Activated CD4-positive, alpha-beta memory T cell treated with anti-CD3 and anti-CD28 coated beads for 36 hours (primary cell): ENCODE measurements at places on chromosomes 2 and 18.

DNA sequence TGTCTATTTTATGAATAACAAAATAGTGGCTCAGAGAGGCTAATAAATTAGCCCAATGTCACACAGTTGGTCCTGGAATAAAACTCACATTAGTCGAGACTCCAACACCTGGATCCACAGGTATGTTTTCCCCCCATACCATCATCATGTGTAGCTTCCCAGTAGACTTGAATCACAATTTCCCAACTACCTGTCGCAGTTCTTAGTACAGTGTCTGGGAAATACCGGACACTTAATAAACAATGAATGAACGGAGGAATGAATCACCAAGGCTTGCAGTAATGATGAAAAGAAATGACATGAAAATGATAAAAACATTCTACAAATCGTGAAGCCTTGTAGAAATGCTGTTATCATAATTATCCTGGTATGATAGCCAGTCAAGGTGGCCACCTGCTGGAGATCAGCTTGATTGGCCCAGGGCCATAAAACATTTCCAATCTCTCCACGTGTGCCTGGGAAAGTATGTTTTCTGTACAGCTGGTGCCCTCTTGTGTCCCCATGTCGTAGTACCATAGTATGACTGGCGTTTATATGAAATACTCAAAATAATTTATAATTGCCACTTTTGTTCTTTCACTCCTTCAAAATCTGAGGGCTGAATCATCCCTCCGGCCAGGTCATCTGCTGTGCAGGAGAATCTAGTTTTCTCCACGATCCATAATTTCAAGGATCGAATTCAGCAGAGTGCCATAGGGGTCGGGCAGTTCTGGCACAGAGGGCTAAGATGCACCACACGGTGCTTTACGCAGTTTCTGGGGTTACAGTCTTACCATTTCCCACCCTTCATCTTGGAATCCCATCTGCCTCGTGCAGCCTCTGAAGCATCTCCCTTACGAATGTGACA lies 95.4 kb downstream of the LAMA1 start:
- no peaks in the 10 kb centered on the region for H3K27me3 ChIP-seq
- no peaks in the 10 kb centered on the region for H3K4me1 ChIP-seq
- no peak overlapping the region for H3K4me3 ChIP-seq
- no peak for DNase-seq
- no peak overlapping the region for H3K27ac ChIP-seq

DNA sequence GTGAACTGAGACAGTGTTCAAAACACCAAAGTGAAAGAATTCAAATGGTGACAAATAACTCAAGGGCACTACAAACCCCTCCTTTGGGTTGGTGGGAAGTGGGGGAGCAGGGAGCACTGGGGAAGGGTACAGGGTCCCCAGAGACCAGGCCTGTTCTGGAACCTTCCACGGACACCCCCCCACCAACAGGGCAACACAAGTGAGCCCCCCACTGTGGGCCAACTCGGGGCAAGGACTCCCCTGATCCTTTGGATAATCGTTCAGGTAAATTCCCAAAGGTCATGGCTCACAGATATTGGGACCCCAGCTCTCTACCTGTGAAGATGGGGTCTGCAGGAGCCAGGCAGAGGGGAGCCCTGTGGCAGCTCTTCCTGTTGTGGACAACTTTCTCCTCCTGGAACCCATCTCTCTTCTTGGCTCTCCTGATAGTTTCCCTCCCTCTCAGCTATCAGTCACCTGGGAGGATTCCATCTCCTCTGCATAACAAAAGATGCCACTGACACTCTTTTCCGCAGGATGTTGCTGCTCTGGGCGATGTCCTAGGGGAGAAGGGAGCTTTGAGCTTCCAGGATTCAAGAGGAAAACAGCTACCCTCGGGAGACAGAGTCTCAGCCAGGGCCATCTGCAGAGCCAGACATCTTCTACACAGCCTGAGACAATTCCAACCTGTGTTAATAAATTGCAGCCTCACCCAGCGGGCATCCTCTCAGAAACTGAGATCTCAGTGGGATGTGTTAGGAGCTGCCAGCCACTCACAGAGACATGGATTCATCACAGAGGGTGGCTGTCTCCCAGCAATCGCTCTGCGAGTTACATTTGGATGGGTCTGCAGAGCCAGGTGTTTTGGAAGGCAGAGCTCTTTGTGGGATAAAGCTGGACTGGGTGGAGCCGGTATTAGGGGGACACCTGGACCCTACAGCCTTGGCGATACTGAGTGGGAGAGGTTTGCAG lies 35.4 kb downstream of the MBP start:
- peak overlapping the region; percentile 9 for H3K27ac ChIP-seq
- H3K4me3 ChIP-seq: no peak overlapping the region
- DNase-seq: peak; percentile 8
- no peaks in the 10 kb centered on the region for H3K27me3 ChIP-seq
- peaks cover 46% of the 10 kb centered on the region for H3K36me3 ChIP-seq

GRCh38 chr2:65061910-65062339 lies 5.7 kb downstream of the CEP68 start:
- H3K36me3 ChIP-seq: no peaks in the 10 kb centered on the region
- no peak overlapping the region for H3K4me3 ChIP-seq
- H3K27me3 ChIP-seq: no peaks in the 10 kb centered on the region
- H3K27ac ChIP-seq: no peak overlapping the region

DNA sequence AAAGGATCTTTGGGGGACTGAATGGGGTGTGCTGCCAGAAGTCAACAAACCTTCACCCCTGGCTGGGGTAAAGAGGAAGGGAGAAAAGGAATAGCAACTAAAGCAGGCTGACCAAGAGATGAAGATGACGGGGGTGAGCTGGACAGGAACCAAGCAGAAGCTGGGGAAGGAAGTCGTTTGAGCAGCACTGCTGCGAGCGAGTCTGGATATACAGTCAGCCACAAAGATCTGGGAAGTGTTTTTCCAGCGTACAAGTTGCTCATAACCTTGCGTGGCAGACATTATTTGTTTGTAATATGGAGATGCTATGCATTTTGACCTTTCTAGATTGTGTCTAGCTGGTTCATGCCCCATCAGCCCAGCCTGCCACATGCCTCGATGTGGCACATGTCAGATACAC lies 71.2 kb downstream of the EIF2AK3 start:
- H3K27ac ChIP-seq: no peak overlapping the region
- H3K4me1 ChIP-seq: peaks cover 5% of the 10 kb centered on the region
- no peak for DNase-seq

GRCh38 chr2:105329197-105329554 lies 359 bp downstream of the TGFBRAP1 start:
- no peaks in the 10 kb centered on the region for H3K27me3 ChIP-seq
- peak overlapping the region; percentile 97 for H3K4me3 ChIP-seq
- peak overlapping the region; percentile 91 for H3K27ac ChIP-seq
- peaks cover 38% of the 10 kb centered on the region for H3K4me1 ChIP-seq

- H3K27ac ChIP-seq: no peak overlapping the region
- no peak overlapping the region for H3K4me3 ChIP-seq
- H3K4me1 ChIP-seq: no peaks in the 10 kb centered on the region
- H3K36me3 ChIP-seq: no peaks in the 10 kb centered on the region
- no peak for DNase-seq
- peaks cover 24% of the 10 kb centered on the region for H3K27me3 ChIP-seq
Measured at GRCh38 chr18:55775972-55776371, 188.0 kb upstream of the TCF4 start.

DNA sequence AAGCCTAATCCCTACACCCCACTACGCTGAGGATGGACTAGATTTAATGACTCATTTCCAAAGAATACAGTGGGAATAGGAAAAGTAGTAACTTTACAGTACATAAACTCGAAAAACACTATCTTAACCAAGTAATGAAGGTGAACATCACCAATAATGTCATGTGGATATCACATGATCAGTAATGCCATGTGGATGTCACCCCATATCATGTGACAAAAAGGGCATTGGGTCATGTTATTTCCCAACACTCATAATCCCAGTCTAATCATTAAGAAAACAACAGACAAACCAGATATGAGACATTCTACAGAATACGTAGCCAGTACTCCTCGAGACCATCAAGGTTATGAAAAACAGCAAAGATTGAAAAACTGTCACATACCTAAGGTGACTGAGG lies 667.3 kb upstream of the CRIM1 start:
- H3K4me1 ChIP-seq: no peaks in the 10 kb centered on the region
- H3K36me3 ChIP-seq: no peaks in the 10 kb centered on the region
- no peaks in the 10 kb centered on the region for H3K27me3 ChIP-seq
- H3K27ac ChIP-seq: no peak overlapping the region
- no peak overlapping the region for H3K4me3 ChIP-seq

GRCh38 chr2:221606424-221606823 lies 34.3 kb upstream of the EPHA4 start:
- DNase-seq: no peak
- no peak overlapping the region for H3K4me3 ChIP-seq
- H3K4me1 ChIP-seq: no peaks in the 10 kb centered on the region
- no peak overlapping the region for H3K27ac ChIP-seq

DNA sequence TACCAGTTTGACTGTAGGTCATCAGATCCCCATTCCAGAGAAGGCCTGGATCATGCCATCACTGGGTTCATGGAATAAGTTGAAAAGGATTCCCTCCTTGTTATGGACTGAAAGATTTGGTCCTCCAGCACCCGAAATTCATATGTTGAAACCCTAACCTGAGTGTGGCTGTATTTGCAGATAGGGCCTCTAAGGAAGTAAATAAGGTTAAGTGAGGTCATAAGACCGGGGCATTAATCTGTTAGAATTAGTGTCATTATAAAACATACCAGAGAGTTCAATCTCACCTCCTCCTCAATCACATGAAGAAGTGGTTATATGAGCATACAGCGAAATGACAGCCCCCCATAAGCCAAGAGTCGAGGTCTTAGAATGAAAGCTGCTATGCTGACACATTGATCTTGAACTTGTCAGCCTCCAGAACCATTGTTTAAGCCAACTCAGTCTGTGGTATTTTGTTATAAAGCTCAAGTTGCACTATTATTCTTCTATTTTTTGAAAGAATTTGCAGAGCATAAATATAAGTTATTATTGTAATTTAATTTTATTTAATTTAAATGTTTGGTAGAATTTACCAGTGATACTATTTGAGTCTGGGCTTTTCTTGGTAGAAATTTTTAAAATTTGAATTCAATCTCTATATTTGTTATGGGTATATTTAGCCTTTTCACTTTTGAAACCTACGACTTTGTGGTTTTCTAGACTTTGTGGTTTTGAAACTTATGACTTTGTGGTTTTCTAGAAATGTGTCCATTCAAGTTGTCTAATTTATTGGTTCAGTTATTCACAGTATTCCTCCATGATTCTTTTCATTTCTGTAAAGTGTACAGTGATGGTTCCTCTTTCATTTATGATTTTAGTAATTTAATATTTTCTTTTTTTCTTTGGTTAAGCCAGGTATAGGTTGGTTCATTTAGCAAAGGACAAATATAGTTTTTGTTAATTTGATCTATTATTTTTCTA lies 1206.7 kb upstream of the CDH2 start:
- H3K27me3 ChIP-seq: no peaks in the 10 kb centered on the region
- no peak overlapping the region for H3K4me3 ChIP-seq
- no peak overlapping the region for H3K27ac ChIP-seq
- H3K36me3 ChIP-seq: no peaks in the 10 kb centered on the region
- no peak for DNase-seq

- no peaks in the 10 kb centered on the region for H3K27me3 ChIP-seq
- no peaks in the 10 kb centered on the region for H3K4me1 ChIP-seq
Measured at GRCh38 chr2:128466376-128466775, 147.7 kb upstream of the HS6ST1 start.

- H3K4me3 ChIP-seq: no peak overlapping the region
- no peaks in the 10 kb centered on the region for H3K36me3 ChIP-seq
- no peak for DNase-seq
- H3K4me1 ChIP-seq: no peaks in the 10 kb centered on the region
- H3K27me3 ChIP-seq: no peaks in the 10 kb centered on the region
Measured at GRCh38 chr2:78532762-78533379, 492.6 kb upstream of the REG3G start.

GRCh38 chr18:28407681-28408080 lies 230.8 kb upstream of the CDH2 start:
- no peak overlapping the region for H3K27ac ChIP-seq
- no peaks in the 10 kb centered on the region for H3K36me3 ChIP-seq
- DNase-seq: no peak
- no peaks in the 10 kb centered on the region for H3K27me3 ChIP-seq
- H3K4me3 ChIP-seq: no peak overlapping the region

- H3K27ac ChIP-seq: no peak within 1 kb of the TSS
- H3K36me3 ChIP-seq: peaks cover 5% of the 10 kb centered on the region
- DNase-seq: no peak
- peaks cover 8% of the 10 kb centered on the region for H3K4me1 ChIP-seq
- H3K4me3 ChIP-seq: peak within 1 kb of the TSS; percentile 18
- H3K27me3 ChIP-seq: peaks cover 29% of the 10 kb centered on the region
Measured at GRCh38 chr2:241558532-241559322, at the start of gene BOK. TSS of gene BOK (plus strand) at chr2:241558745. CDS start at chr2:241559484, 739 bp downstream.

DNA sequence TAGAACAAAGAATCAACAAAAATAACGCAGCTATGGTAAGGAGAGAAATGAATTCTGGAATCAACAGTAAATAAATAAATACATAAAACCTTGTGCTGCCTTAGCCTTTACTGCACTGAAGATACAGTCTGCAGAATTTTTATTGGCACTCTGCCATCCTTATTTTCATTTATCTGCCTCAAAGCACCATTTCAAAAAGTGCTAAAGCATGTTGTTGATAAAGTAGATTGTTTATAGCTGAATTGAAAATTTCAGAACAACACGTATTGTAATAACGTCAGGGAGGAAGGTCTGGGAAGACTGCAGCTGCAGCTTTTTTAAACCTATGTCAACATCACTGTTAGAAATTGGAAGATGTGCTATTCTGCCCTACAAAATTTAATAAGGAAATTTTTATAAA lies 787.2 kb downstream of the PLCL1 start:
- no peak overlapping the region for H3K27ac ChIP-seq
- DNase-seq: no peak
- no peak overlapping the region for H3K4me3 ChIP-seq
- H3K4me1 ChIP-seq: no peaks in the 10 kb centered on the region
- no peaks in the 10 kb centered on the region for H3K27me3 ChIP-seq

DNA sequence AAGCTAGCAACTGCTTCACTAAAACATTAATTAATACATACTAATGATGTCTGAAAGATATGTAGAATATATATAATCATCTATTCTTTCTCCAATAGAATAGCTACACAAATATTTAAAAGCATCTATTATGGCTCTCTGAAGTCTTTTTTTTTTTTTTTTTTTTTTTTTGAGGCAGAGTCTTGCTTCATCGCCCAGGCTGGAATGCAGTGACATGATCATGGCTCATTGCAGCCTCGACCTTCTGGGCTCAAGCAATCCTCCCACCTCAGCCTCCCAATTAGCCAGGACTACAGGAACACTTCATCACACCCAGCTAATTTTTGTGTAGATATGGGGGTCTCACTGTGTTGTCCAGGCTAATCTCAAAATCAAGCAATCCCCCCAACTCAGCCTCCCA lies 120.4 kb upstream of the KYNU start:
- H3K36me3 ChIP-seq: no peaks in the 10 kb centered on the region
- H3K4me3 ChIP-seq: no peak overlapping the region
- no peak overlapping the region for H3K27ac ChIP-seq
- DNase-seq: no peak
- H3K4me1 ChIP-seq: no peaks in the 10 kb centered on the region

GRCh38 chr18:21129566-21130216 lies 18.1 kb upstream of the ROCK1 start:
- no peaks in the 10 kb centered on the region for H3K27me3 ChIP-seq
- DNase-seq: no peak
- no peak overlapping the region for H3K4me3 ChIP-seq
- no peaks in the 10 kb centered on the region for H3K4me1 ChIP-seq
- H3K36me3 ChIP-seq: no peaks in the 10 kb centered on the region

GRCh38 chr2:133651861-133652260 lies 83.6 kb upstream of the NCKAP5 start:
- H3K4me3 ChIP-seq: no peak overlapping the region
- H3K4me1 ChIP-seq: no peaks in the 10 kb centered on the region

GRCh38 chr2:125581557-125581956 lies 1074.4 kb upstream of the GYPC start:
- H3K36me3 ChIP-seq: no peaks in the 10 kb centered on the region
- DNase-seq: no peak
- no peaks in the 10 kb centered on the region for H3K4me1 ChIP-seq
